CD4-positive, alpha-beta T cell (primary cell): ENCODE measurements at places on chromosomes 11 and 22.

DNA sequence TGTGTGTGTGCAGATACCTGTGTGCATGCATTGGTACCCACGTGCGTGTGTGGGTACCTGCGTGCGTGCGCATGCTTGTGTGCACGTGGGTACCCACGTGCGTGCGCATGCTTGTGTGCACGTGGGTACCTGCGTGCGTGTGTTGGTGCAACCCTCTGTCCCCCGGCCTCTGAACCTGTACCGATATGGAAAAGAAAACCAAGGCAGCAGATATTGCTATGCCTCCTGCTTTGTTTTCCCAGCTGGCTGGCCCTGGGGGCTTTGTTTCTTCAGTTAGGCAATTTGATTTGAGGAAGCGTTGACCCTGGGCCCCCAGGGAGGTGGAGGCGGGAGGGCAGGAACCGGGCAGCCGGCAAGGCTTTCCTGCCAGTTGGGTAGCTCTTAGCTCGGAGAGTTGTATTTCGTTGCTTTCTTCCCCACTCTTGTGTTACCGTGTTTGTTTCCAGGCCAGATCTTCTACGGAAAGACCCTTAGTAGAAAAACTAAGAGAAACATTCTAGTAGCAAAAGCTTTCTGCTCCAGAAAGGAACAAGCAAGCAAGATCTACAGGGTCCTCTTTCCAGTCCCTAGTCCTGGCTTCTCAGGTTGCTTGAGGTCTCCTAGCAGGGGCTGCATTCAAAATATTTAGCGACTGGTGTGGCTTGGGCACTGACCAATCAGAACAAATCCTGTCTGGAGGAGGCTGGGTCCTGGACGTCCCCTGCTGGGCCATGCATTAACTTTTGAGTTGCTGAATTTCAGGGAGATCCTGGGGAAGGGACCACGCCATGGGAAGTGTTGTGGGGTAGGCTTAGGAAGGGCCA is 26.3 kb upstream of the SORL1-AS1 start:
- DNase-seq: no peak

DNA sequence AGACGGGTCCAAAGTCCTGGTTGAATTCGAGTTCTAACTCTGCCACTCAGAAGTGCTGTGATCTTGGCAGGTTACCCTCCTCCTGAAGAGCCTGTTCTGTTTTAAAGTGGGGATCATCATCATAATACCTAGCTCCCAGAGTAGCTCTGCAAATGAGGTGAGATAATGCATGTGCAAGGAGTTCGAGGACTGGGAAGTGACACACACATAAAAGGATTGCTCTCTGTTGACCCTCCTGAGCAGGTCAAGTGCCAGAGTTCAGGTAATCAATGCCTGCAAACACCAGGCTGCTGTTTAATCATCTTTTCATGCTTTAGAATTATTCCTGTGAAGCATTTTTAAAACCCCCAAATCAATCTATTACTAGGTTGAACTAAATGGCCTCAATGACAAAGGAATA is 19.9 kb downstream of the RCN1 start:
- DNase-seq: no peak

DNA sequence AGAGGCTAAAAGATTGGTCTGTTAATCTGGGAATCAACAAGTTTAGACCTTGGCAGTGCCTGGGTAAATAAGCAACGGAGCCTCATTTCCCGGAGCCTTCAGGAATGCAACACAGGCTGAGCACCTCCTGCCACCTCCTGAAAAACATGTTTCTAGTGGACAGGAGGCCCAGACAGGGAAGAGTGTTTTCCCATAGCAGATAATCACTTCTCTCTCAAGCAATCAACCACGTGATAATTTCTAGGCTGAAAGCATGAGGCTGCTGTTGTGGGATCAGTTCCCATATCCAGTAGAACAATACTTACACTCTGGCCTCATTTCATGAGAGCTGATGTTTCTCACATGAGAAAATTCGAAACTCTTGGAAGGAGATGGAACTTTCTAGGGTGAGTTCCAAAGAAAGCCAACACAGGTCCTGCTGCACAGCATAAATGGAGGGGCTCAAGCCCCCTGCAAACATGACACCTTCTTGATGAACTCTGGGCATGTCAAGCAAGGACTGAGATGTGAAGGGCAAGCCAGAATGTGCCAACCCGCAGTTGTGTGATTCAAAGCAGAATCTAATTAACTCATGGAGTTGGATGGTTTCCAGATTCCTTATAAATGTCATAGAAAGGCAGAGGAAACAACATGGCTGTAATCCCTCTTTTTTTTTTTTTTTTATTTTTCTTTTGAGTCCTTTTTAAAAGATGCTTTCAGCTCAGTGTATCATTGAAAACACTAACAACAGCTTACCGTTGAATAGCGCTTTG is 228.5 kb upstream of the SESN3 start:
- no peak for DNase-seq

DNA sequence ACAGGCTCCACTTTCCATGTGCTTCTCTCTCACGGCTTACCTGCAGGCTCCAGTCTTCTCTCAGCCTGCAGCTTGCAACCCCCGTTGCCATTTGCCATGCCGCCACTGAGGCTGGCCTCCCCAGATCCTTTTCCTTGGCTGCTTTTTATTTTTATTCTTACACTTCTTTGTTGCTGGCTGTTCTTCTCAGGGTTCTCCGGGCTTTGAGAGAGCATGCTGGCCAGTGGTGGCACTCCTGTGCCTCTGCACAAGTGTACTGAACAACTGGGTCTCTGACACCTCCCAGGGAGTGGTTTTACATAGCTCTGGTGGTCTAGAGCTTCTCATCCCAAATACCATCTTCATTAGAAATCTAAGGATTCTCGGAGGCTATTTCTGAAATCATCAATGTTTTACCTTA is 241.7 kb upstream of the MTNR1B start:
- no peak for DNase-seq

GRCh38 chr11:78548911-78549590 is 25.6 kb downstream of the NARS2 start:
- no peak for DNase-seq

- no peak for DNase-seq
Observed at GRCh38 chr11:113876074-113876797, 864 bp upstream of the USP28 start.

- DNase-seq: no peak
Observed at GRCh38 chr22:17562906-17563870, at the start of gene SLC25A18. TSS of gene SLC25A18 (plus strand) at chr22:17563498. CDS start at chr22:17579945, 16,447 bp downstream.
